ENCODE measurements at places on chromosomes 6 and 20.

DNA sequence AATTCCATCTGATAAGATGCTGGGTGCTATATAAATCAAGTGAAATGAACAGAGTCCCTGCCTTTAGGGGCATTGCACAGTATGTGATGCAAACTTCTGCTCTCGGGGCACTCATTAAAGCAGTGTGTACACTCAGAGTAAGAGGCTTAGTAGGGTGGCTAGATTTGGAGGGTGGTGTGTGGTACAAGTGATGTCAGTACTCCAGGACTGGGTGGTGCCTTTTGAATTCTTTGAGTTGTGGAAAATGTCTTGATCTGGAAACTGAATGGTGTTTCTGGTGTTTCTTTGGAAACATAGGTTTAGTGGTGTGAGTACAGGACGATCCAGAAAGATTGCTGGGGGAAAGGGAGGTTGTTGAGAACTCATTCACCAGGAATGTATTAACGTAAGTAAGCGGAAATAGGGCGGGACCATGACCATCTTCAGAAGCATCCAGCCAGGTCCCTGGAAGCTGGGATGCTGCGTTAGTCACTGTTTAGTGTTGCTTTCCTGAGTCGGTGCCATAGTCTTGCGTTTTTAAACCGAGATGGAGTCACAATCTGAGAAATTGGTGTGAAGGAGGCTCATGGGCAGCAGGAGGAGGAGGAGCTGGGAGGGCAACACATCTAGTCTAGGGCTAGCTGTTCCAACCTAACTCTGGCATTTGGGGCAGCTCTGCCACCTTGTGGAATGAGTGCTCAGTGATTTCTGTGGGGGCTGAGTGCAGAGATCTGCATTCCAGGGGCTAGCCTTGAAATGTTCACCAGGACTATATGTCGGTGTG is 70.3 kb downstream of the SCAND1 start:
- DNase-seq, result peak; percentile 15

- DNase-seq, result no peak
Observed at GRCh38 chr20:63206878-63207277, 9.1 kb downstream of the YTHDF1 start.

DNA sequence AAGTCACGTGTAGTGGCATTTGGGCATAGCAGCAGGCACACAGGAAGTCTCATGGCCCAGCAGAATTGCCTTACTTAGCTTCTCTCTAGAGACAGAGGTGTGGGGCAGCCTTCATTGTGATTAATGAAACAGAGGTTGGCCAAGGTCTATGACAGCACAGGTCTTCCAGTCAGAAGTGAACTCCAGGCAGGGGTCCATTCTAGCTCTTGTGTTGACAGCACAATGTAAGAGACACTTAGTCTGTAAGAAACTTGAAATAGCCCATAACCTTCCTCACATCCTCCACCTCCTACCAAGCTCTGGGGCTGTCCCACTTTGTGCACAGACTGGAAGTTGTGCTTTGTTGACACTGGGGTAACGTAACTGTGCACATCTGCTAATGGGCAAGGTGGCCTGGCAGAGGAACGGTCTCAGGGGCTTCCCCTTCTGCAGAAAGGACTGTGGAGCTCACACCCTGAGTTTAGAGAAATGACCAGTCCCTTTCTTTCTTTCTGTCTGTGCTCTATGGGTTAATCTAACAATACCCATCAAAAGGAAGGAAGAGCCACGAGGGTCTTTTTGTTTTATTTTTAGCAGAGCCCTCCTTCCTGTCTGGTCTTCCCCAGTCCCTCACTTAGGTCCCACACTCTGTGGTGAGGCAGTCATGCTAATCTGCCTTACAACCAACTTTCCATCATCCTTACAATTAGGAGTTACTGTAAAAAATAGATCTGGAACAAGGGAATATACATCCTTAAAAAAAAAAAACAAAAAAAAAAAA is 35.6 kb upstream of the TAGAP start:
- DNase-seq, result no peak

DNA sequence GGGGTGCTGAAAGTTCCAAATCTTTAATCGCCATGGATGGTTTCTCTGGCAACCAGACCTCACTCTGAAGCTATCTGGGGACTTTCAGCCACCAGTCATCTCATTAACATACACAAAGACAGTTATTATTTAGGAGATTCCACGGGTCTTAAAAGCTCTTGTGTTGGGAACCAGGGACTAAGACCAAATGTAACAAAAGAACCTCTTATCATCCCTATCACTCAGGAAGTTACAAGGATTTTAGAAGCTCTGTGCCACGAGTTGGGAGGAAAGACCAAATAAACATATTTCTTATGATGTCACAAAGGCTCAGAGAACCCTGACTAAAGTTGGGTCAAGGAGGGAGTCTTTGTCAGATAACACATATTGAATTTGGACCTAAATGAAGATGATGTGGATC is 17.7 kb downstream of the GPX6 start:
- DNase-seq, result no peak

- no peak for DNase-seq
Observed at GRCh38 chr6:88764081-88764480, 199.3 kb downstream of the RNGTT start.

GRCh38 chr20:57313230-57313629 is 16.4 kb upstream of the SPO11 start:
- no peak for DNase-seq

- DNase-seq, result no peak
Observed at GRCh38 chr6:11264100-11264499, 31.6 kb upstream of the NEDD9 start.

DNA sequence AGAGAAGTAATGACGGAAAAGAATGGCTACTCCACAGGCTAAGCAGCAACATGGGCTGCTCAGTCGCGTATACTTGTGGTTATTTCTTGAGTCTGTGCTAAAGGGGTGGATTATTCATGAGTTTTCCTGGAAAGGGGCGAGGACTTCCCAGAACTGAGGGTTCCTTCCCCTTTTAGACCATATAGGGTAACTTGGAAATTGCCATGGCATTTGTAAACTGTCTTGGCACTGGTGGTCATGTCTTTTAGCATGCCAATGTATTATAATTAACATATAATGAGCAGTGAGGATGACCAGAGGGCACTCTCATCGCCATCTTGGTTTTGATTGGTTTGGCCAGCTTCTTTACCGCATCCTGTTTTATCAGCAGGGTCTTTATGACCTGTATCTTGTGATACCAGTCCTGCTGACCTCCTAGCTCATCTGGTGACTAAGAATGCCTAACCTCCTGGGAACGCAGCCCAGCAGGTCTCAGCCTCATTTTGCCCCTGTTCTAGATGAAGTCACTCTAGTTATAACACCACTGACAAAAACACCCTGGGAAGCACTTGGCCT is 11.4 kb downstream of the LBP start:
- DNase-seq, result no peak

GRCh38 chr6:55528624-55529023 is 50.4 kb downstream of the HMGCLL1 start:
- no peak for DNase-seq

- no peak for DNase-seq
Observed at GRCh38 chr6:167552961-167553735, 228.3 kb downstream of the TTLL2 start.
